NCI-H1092 (cell line): ENCODE measurements at places on chromosomes 7 and 10.
A peak's percentile ranks its signal among the peaks of the same experiment; 100 is the strongest.

- DNase-seq = no peak
These were observed 91.8 kb downstream of the SEPTIN14 start for GRCh38 chr7:55770778-55771177.

GRCh38 chr10:58781873-58782488 is 269.3 kb downstream of the BICC1 start:
- peak; percentile 21 for DNase-seq

DNA sequence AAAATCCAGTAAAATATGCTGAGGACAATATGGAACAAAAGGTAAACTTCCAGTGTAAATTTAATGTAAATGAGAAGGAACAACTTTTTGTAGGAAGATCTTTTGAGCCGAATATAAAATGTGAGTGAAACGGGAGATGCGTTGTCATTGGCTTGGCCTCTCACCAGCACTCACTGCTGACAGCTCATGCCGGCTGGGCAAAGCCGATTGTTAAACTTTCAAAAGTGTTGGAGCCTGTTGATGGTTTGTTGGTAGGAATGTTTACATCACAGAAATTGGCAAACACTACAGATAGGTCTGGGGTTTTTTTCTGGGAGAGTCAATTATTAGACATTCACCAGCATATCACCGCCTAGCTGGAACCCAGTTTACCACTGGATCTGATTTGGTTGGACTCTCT is 6.1 kb downstream of the PSTK start:
- no peak for DNase-seq

GRCh38 chr7:36784991-36785940 is 61.0 kb upstream of the AOAH start:
- no peak for DNase-seq

DNA sequence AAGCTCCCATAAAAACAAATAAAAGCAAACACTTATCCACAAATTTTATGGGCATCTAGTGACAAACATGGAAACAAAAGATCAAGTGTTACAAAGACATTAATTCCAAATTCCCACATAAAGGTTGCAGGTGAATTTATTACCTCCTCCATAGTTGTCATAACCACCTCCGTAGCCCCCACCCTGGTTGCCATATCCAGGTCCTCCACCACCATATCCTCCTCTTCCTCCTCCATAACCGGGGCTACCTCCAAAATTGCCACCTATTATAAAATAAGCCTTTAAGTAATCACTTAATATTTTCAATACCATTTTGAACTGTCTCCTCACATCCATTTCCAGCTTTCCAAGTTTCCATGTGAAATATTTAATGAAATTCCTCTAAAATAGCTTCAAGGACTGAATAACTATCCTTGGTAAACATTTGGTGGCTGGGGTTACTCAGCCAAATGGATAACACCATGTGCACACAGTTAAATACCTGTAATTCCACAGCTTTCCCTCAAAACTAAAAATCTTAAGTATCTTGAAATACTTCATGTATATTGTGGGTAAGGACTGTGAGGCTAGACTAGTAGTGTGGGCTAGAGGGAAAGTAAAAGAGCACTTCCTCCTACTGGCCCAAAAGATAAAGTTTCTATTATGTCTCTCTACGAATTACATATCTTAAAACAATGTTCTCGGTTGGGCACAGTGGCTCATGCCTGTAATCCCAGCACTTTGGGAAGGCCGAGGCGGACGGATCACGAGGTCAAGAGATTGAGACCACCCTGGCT is 6.9 kb downstream of the HNRNPA2B1 start:
- DNase-seq = no peak

GRCh38 chr10:29270883-29271282 is 18.0 kb upstream of the LYZL1 start:
- DNase-seq = no peak

GRCh38 chr10:131574707-131575430 is 263.3 kb upstream of the TCERG1L start:
- no peak for DNase-seq

DNA sequence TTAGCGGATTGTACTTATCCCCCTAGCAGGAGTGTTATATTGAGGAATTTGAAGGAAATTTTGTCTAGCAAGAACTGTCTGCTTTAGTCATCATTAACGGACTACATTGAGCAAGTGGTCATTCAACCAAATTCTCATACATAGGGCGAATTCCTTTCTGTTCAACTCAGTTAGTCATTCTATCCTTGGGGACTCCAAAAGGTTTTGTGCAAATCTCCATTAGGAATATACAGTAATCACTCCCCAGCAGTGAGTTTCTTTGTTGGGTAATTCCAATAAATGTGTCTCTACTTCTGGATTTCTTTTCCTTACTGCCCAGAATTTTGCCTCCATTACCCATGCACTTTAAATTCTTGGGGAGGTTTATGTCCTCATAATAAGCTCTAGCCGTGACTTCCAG is 51.1 kb downstream of the EPDR1 start:
- DNase-seq = no peak

- peak; percentile 51 for DNase-seq
These were observed 767.7 kb downstream of the TYW1 start for GRCh38 chr7:67764289-67764688.

- DNase-seq = no peak
These were observed 82.6 kb downstream of the GNAI1 start for GRCh38 chr7:80216996-80217842.

GRCh38 chr7:64832136-64832535 is 37.9 kb downstream of the ZNF138 start:
- no peak for DNase-seq

DNA sequence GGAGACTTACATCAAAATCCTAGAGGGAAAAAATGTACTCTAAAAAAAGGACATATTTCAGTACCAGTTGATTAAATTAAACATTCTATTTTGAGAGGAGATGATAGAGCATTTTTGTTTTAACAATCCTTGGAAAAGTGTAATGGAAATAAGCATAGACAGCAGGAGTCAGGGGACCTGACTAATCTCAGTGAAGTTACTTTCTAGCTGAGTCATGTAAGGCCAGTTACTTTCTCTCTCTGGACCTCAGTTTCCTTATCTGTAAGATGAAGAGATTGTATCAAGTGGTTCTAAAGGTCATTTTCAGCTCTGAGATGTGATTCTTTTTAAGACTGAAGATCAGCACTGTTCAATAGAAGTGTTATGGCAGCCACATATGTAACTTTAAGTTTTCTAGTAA is 44.1 kb downstream of the VTI1A start:
- no peak for DNase-seq

GRCh38 chr7:7783001-7783400 is 64.6 kb upstream of the RPA3 start:
- DNase-seq = no peak

DNA sequence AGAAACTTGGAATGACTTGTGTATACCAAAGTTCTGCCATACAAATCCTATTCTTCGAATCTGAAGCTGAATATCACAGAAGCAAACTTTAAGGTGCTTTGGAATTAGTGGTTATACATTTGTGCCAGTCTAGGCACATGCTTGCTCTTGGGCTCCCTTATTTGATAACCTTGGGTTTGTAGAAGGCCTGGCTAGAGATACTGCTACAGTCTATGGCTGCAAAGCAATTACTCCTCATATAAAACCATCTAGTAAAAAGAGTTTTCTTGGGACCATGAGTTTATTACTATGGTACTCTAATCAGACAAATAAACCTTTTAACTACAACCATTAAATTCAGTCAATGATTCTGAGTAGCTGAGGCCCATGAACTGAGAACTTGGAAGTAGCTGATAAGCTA is 92.5 kb upstream of the SLC13A1 start:
- no peak for DNase-seq

DNA sequence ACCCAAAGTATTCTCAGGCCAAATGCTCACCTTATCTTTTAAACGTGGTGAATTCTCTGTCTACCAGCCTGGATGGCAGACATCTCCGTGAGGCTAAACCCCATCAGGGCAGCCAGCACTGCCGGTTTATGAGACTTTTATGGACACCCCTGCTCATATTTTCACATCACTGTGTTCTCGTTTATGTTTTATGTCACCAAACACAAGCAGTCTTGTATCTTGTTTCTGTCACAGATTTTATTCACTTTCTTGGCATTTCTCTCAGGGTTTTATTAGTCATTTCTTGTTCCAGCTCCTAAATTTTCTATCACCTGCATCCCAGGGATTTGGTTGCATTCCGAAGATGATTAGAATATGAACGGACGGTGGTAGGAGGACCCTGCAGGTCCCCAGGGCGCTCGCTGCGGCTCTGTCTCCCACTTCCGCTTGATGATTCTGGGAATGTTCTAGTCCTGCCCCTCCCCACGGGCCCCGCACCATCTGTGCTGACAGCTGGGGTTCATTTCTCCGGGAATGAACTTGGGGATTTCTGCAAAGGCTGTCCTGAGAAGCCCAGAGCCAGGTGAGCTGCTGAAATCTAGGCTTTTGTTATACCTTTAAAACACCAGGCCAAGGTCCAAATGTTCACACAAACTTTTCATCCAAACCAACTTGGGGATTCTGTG is 217.6 kb downstream of the GFRA1 start:
- DNase-seq = no peak

DNA sequence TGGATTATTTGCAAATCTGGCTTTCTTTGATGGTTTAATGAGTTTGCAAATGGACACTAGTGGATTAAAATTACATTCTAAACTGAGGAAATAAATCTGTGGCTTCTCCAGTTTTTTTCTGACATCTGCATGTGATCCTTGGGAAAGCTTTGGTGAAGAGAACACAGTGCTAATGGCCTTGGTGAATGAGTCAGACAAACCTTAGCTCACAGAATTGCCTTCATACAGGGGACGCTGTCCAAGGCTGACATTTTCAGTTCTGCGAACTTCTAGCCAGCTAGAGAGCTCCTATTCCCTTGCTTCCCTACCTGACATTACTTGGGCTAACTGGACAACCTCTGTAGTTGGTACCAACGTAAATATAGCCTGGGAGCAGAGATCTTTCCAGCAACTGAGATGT is 21.2 kb downstream of the BMPER start:
- no peak for DNase-seq

GRCh38 chr7:136528329-136528728 is 340.1 kb upstream of the CHRM2 start:
- no peak for DNase-seq

GRCh38 chr7:28298870-28299518 is 113.3 kb upstream of the CREB5 start:
- DNase-seq = peak; percentile 75

GRCh38 chr10:79180414-79181221 is 111.9 kb downstream of the ZMIZ1 start:
- no peak for DNase-seq

- no peak for DNase-seq
These were observed 444.5 kb upstream of the FOXK1 start for GRCh38 chr7:4237296-4238235.

- DNase-seq = no peak
These were observed 357.3 kb downstream of the CRPPA start for GRCh38 chr7:16063716-16064675.

DNA sequence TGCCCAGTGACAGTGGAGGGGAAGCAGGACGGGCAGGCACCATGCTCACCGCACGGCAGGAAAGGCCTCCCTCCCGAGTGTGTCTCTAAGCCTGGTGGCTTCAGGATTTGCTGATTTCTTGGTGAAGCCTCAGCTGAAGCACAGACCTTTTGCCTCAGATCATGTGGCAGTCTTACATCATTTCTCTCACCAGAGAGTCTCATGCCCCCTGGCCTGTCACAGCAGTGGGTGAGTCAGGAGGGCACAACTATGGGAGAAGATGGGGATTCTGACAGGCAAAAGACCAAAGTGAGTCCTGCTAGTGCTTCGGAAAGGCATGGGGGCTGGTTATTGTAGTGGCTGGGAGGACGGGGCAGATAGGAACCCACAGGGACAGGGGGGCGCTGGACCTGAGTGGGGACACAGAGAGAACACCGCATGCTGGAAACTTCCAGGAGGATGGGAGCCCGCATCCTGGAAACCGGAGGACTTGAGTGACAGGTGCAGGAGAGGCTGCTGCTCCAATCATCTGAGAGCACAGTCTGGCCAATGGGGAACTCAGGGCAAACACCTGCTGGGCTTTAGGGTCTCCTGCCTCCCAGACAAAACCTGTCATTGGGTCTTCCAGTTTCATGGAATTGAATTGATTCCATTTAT is 166.8 kb downstream of the ADARB2 start:
- DNase-seq = no peak

DNA sequence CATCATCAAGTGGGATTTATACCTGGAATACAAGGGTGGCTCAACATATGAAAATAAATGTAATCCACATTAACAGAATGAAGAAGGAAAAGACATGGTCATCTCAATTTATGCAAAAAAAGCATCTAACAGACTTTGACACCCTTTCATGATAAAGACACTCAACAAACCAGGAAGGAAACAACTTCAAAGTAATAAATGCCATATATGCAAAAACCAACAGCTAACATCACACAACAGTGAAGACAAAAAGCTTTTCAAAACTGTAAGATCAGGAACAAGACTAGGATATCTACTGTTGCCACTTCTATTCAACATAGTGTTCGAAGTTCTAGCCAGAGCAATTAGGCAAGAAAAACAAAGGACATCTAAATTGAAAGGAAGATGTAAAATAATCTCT is 22.9 kb downstream of the TNPO3 start:
- no peak for DNase-seq
